ENCODE measurements at places on chromosomes 5 and 9. TPM values are rescaled to one million over a fixed set of nuclear protein-coding genes. Genes with fewer than 3 reads are reported as not detected.

TYRP1 gene
- 0.92 TPM for total RNA-seq

TAF11L5 gene
- not detected for total RNA-seq

DMRT3 gene
- total RNA-seq, result not detected

CDX1 gene
- 0.31 TPM for total RNA-seq

NR4A3 gene
- total RNA-seq, result 4.7 TPM

EQTN gene
- total RNA-seq, result 0.51 TPM

ANKRD31 gene
- total RNA-seq, result 0.51 TPM

SPATA31C1 gene
- total RNA-seq, result 0.21 TPM

STK32A gene
- 0.62 TPM for total RNA-seq

GPRIN1 gene
- total RNA-seq, result 0.72 TPM

LPAR1 gene
- total RNA-seq, result 61.5 TPM

PLAC8L1 gene
- not detected for total RNA-seq

TEX48 gene
- not detected for total RNA-seq

ADGRD2 gene
- not detected for total RNA-seq

IRX4 gene
- total RNA-seq, result 2.5 TPM

CDH12 gene
- 0.72 TPM for total RNA-seq

LHX3 gene
- not detected for total RNA-seq

MAP1B gene
- total RNA-seq, result 116 TPM

CYLC2 gene
- total RNA-seq, result not detected

ELL2 gene
- total RNA-seq, result 59.6 TPM

RGS14 gene
- 14.8 TPM for total RNA-seq

FAM151B gene
- total RNA-seq, result 9.8 TPM

CDKN2B-AS1 gene
- total RNA-seq, result not detected

PROB1 gene
- total RNA-seq, result 30.6 TPM
